ENCODE measurements at places on chromosomes 12 and 14. TPM values are rescaled to one million over a fixed set of nuclear protein-coding genes. Genes with fewer than 3 reads are reported as not detected.

The CEP83 gene
- total RNA-seq, result 35.7 TPM

The PIK3C2G gene
- total RNA-seq, result 0.31 TPM

The RD3L gene
- total RNA-seq, result not detected

The AICDA gene
- total RNA-seq, result not detected

The MRPL42 gene
- 89.2 TPM for total RNA-seq

The PPM1A gene
- 86.7 TPM for total RNA-seq
